ENCODE measurements at places on chromosomes 3 and 15.

DNA sequence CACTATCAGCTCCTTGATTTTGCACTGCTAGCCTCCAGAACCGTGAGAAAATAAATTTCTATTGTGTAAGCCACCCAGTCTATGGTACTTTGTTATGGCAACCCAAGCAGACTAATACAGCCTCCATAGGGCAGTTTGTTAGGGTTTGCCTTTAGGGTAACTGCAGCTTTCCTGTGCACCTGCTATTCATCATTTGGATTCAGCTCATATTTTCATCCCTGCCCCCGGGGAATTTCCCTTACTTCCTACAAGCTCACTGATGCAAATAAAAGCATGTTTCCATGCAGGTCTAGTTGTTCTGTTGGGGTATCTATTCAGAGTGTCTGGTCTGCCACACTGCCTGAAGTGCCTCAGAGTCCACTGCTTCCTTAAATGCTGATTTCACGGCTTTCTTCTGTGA, 48.6 kb upstream of the ATOSA start:
- no peak for DNase-seq

- DNase-seq, result no peak
These were observed 5.8 kb upstream of the DIS3L start for GRCh38 chr15:66287461-66288057.

- DNase-seq, result no peak
These were observed 57.7 kb upstream of the CTSH start for GRCh38 chr15:79002581-79002980.

- no peak for DNase-seq
These were observed 325.8 kb upstream of the CTNNB1 start for GRCh38 chr3:40873476-40873875.

GRCh38 chr15:83692746-83693581, 39.0 kb downstream of the ADAMTSL3 start:
- DNase-seq, result no peak

DNA sequence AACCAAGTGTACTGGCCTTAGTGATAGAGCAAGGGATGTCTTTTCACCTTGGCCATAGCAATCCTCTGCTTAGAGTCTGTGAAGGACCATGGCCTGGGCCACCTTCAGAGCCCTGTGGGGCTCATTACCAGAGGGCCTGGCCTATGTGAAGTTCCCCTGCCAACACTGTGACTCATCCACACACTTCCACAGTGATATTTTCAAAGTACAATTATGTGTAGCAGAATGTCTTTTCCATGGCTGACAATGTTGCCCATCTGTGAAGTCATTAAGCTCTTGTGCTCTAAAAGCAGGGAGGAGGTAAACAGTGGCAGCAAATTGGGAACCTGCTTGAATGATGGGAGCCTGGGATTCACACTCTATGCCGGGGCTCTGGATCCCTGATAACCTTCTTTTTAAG, 12.2 kb upstream of the CACNA1D start:
- no peak for DNase-seq

DNA sequence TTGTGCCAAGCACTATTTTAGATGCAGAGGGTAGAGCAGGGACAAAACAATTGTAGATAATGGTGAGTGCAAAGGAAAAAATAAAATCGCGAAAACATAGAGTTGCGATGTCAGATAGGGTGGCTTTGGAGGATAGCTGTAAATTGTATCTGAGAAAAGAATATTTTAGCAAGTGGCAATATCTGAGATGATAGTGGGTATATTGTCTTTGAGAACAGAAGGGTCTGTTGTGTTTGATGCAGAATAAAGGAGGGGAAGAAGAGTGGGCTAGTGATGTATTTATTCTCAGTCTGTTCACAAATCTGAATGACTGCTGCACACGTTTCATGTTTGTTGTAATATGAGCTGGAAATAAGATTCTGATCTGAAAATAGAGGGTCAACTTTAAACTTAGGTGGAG, 396.8 kb downstream of the CADM2 start:
- DNase-seq, result no peak

DNA sequence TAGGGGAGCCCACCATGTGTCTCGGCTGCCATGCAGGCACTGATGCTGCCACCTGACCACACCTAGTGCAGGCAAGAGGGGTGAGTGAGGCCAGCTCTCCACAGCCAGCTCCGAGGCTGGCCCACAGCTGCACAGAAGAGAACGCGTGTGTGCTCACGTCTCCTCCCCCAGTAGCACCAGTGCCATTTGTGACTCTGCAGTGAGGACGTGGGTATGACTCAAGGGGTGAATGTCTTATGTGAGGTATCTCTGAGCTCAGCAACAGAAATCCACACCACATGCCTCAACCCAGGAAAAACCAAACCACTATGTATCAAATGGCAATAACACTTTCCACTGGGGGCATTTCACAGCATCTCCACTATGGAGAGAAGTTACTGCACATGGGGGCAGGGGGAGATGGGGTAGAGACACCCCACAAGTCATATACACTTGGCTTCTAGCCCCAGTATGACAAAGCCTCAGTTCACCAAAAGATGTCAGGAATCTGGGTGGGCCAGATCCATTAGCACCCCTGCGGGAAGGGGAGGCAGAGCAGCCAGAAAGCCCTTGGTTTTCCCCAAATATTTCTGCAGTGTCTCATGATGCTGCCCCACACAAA, 87.6 kb downstream of the LRIG1 start:
- DNase-seq, result no peak

GRCh38 chr3:86929046-86929445, 61.9 kb downstream of the VGLL3 start:
- no peak for DNase-seq

- DNase-seq, result peak; percentile 99
These were observed at the start of gene ACAD9 for GRCh38 chr3:128879125-128879969. ACAD9 (plus strand) TSS chr3:128879620; CDS start chr3:128879692, 72 bp downstream.

DNA sequence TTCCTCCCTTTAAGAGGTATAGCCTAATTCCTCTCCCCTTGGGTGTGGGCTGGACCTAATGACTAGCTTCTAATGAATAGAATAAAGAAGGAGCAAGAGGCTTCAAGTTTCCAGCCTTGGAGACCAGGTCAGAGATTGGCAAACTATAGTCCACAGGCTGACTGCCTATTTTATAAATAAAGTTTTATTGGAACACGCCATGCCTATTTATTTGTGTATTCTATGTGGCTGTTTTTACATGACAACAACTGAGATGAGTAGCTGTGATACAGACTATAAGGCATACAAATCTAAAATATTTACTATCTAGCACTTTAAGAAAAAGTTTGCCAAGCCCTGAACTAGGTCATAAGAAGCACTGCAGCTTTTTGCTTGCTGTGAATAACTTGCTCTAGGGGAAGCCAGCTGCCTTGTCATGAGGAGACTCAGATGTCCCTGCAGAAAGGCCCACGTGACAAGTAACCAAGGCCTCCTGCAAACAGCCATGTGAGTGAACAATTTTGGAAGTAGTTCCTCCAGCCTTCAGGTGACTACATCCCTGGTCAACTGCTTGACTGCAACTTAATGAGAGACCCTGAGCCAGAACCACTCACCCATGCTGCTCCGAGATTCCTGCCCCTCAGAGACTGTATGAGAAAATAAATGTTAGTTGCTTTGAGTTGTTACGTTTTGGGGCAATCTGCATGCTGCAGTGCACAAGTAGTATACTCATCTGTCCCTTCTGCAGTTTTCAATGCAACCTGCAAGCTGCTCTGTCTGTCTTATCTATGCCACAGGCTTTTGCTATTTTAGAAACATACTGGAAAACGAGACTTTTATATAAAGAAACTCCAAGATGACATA, 21.1 kb upstream of the MAP3K13 start:
- no peak for DNase-seq

- no peak for DNase-seq
These were observed 1186.7 kb upstream of the EPHA6 start for GRCh38 chr3:95627697-95628096.

- no peak for DNase-seq
These were observed 29.2 kb downstream of the NEO1 start for GRCh38 chr15:73081321-73081958.

DNA sequence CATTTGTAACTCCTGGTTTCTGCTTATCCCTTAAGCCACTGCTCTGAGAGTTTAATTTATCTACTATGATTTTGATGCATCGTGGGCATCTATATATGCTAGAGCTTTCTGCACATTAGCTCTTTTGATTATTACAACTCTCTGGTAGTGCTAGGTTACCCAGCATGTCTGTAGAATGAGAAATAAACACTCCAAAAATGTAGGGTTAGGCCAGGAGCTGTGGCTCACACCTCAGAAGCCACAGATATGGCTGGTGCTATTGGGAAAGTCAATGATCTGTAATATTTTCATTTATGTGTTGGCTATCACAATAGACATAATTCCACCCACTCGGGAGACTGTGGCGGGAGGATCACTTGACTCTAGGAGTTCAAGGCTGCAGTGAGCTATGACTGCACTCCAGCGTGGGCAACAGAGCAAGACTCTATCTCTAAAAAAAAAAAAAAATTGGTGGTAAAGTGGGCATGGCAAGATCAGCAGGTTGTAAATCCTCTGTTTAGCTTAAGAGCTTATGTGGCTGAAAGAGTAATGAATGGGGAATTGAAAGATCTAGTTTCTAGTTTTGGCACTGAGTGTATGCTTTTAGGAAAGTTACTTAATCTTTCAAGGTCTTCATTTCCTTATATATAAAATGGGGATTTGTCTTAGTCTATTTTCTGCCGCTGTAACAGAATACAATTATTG, 6.3 kb downstream of the TIGIT start:
- DNase-seq, result no peak

- DNase-seq, result no peak
These were observed 4.9 kb downstream of the BBS4 start for GRCh38 chr15:72690938-72691337.

GRCh38 chr3:76552653-76553052, 487.2 kb upstream of the ROBO2 start:
- no peak for DNase-seq

- no peak for DNase-seq
These were observed 25.6 kb upstream of the NLGN1 start for GRCh38 chr3:173371848-173372487.

DNA sequence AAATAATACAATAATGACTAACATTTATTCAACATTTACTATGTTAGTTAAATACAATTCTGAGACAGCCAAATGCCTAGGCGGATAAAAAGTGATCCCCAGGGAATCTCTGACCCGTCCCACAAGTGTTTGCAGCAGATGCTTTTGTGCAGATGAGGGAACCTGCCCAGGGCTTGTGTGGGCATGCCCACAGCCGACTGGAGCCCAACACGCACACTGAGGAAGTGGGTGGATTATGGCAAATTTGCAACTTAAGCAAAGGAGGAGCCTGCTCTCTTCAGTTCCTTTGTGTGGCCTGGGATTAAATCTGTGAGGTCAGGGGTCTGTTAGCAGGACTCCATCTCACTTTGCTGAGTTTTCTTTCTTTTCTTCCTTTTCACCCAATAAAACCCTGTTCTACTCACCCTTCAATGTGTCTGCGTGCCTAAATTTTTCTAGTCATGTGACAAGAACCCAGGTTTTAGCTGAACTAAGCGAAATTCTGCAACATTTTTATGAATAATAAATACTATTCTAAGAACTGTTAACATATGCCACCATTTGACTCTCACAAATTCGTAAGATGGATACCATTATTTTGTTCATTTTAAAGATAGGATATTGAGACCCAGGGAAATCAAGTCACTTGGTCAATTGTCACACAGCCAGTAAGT, 13.9 kb upstream of the RTP1 start:
- DNase-seq, result no peak
